Astrocyte of the hippocampus (primary cell): ENCODE measurements at places on chromosomes 3 and 15.
A peak's percentile ranks its signal among the peaks of the same experiment; 100 is the strongest.

DNA sequence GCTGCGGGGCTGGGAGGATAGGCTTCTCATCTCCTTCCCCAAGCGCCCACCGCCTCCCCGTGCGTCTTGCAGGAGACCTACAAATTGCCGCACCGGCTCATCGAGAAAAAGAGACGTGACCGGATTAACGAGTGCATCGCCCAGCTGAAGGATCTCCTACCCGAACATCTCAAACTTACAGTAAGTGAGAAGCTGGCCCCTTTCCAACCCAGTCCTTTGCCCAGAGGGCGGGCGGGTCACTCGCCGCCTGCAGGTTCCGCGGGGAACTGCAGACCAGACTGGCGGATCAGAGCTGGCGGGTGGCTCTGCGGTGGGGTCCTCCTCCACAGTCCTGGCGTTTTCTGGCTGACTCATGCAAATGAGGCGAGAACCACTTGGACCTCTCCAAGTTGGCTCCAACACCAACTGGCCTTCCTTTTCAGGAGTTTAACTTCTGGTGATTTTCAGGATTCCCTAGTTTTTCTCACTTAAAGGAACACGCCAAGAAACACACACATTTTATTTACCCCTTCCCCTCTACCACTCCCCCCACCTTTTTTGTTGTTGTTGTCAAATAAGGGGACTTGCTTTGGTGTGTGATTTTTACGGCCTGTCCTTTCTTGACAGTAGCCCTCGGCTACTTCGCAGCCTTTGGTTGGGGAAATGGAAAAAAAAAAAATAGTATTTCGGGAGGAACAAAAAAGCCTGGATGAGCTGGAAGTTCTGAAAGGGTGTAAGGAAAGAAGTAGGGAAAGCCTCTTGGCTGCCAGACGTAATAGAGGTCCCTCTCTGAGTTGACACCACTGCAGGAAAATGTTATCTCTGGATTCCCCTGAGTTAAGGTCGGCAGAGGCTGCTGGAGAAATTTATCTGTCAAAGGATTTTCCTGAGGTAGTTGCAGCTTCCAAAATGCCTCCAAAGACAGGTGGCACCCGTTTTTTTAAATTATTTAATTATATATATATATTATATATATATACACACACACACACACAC lies 1.3 kb downstream of the BHLHE40 start:
- peak; percentile 97 for DNase-seq

- peak; percentile 59 for DNase-seq
Observed at GRCh38 chr15:57367556-57367955, 8.7 kb upstream of the CGNL1 start.

DNA sequence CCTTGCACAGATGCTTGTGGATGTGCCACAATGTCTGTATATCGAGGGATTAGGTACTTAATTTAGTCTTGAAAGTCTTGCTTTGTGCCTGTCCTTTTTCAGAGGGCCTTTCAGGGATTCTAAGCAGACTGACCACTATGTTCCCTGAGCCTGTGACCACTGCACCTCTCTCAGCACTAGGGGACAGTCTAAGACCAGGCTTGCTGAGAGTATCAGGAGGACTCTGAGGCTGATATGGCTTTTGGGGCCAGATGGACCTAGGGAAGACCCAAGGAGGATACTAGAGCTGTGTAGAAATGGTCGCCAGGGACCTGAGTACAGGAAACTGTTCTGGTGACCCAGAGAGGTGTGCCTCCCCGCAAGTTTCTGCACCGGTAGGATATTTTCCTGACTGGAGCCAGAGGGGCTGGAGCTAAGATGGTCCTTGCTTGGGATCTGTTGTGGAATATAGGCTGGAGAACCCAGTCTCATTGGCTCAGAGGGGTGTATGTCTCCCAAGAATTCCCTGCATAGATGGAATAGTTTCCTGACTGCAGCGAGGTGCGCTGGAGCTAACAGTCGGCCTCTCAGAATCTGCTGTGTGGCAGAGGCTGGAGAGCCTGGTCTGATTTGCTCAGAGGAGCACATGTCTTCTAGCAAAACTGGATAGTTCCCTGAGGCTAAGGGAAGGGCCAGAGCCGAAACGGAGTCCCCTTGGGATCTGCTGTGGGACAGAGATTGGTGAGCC lies 213.2 kb upstream of the DCBLD2 start:
- peak; percentile 51 for DNase-seq

DNA sequence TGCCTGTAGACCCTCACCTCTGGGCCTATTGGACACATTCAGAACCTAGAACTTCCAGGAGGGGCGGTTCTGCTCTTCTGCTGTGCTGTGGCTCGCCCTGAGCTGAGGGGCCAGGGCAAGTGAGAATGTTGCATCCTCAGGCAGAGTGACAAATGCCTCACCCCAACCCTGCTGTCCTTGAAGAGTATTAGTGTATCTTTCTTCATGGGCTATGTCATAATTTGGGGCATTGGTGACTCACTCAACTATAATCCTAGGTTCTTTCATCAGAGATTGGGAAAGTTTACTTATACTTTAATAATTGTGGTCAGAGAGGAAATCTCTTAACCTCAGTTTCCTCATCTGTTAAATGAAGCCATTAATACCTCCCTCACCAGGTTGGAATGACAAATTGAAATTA lies 143.8 kb downstream of the SV2B start:
- DNase-seq = no peak
